ENCODE measurements at places on chromosomes 13 and 19. TPM values are rescaled to one million over a fixed set of nuclear protein-coding genes. Genes with fewer than 3 reads are reported as not detected.

Gene C2CD4C
- 0.13 TPM for total RNA-seq

Gene DENND1C
- 61.2 TPM for total RNA-seq

Gene PCDH9
- 0.14 TPM for total RNA-seq

Gene CBARP
- 0.86 TPM for total RNA-seq

Gene SIGLECL1
- not detected for total RNA-seq

Gene MIR17HG
- total RNA-seq, result 21.3 TPM

Gene ZNF556
- not detected for total RNA-seq

Gene MBD3L5
- total RNA-seq, result not detected

Gene PSG4
- not detected for total RNA-seq

Gene FAM83E
- 4.7 TPM for total RNA-seq

Gene KISS1R
- total RNA-seq, result 15.5 TPM

Gene ZNF548
- total RNA-seq, result 23.9 TPM

Gene DPF1
- 1.0 TPM for total RNA-seq

Gene CACNG6
- not detected for total RNA-seq

Gene SLC8A2
- total RNA-seq, result 0.18 TPM

Gene ZSCAN1
- total RNA-seq, result not detected

Gene BSG
- 160 TPM for total RNA-seq

Gene KIR3DL2
- total RNA-seq, result 0.14 TPM

Gene SIAH3
- 0.11 TPM for total RNA-seq

Gene GNA15
- total RNA-seq, result 45.5 TPM

Gene LIN7B
- 4.4 TPM for total RNA-seq

Gene ANGPTL8
- not detected for total RNA-seq

Gene ZNF772
- 5.6 TPM for total RNA-seq

Gene PSG7
- total RNA-seq, result not detected

Gene HIF3A
- total RNA-seq, result not detected

Gene CFD
- 1.4 TPM for total RNA-seq

Gene MIA
- total RNA-seq, result not detected

Gene TMIGD2
- 13.6 TPM for total RNA-seq

Gene CKM
- total RNA-seq, result not detected
